ENCODE measurements at places on chromosomes 16 and 17.

DNA sequence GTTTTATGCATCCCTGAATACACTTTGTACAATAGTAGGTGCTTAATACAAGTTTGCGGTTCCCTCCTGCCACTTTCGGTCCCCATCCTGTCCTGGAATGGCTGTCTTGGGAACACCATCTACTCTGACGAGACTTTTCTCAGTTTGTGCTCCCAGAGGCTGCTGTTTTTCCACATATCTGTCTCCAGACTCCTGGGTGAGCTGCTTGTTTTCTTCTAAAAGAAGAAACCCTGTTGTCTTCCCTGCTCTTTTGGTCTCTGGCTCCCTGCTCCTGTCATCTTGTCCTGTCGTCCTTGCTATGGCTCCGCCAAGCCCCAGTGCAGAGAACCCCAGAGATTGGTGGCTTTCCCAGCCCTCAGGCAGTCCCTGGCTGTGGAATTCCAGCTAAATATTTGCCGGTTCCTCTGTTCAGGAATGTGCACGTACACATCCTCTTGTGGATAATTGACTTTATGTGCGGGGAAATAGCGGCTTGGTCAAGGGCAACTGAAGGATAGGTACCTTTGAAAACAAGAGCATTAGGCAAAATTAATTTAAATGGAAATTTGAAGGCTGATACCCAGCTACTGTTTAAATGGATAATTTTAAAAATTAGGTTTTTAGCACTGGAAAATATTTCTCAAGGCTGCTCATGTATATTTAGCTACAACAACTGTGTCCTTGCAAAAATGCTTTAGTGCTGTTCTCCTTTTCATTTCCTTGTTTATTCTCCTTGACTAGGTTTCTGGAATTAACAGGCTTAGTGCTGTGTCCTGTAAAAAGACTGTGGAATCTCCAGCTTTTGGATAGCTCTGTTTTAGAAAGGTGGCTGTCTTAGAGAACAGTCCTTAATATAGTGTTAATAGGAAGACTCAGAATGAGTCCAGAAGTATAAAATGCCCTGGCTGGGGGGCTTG lies 50.2 kb upstream of the SLC12A3 start:
- peak; percentile 51 for DNase-seq

DNA sequence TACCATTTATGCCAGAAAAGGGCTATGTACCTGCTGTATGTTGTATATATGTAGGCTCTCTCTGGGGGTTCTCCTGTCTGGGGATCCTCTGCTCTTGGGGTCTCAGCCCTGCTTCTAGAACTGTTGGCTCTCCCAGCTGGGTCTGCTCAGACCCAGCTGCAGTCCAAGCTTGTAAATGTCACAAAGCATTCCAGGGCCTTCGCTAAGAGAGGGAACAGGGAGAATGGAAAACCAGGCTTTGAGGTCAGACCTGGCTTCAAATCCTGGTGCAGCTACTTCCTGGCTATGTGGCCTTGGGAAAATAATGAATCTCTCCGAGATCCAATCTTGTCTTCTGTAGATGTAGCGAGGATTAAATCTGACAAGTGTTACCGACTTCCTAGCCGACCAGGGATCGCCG lies 44.0 kb downstream of the NLRP1 start:
- no peak for DNase-seq

- no peak for DNase-seq
These were observed 28.9 kb downstream of the ZDHHC7 start for GRCh38 chr16:84982434-84982833.

- DNase-seq: peak; percentile 54
These were observed 26.1 kb downstream of the GAS7 start for GRCh38 chr17:10172241-10172741.

- no peak for DNase-seq
These were observed 53.1 kb downstream of the CFDP1 start for GRCh38 chr16:75379911-75380847.
